ENCODE measurements at places on chromosomes 2 and 18. TPM values are rescaled to one million over a fixed set of nuclear protein-coding genes. Genes with fewer than 3 reads are reported as not detected.

The EIF2B4 gene
- 37.0 TPM for total RNA-seq

DNA sequence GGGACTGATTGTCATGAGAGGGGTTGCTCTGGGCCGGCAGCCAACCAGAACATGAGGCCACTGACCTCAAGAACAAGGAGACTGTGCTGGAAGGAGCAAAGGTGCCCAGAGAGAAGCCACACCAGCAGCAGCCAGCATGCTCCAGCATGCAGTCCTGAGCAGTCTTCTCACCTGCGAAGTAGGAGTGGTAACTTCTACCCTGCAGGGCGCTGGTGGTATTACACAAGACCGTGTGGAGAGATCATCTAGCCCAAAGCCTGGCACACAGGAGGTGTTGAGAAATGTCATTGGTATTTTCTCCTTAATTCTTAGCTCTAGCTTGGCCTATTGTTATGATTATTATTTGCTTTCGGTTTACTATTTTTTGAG, 132.7 kb downstream of the TSN start:
- peaks cover 4% of the 10 kb centered on the region for H3K27me3 ChIP-seq
- DNase-seq = peak; percentile 30
- no peak overlapping the region for H3K27ac ChIP-seq

The PKDCC gene
- total RNA-seq = not detected

- no peak overlapping the region for H3K4me3 ChIP-seq
- no peaks in the 10 kb centered on the region for H3K4me1 ChIP-seq
- no peaks in the 10 kb centered on the region for H3K36me3 ChIP-seq
- H3K27me3 ChIP-seq = no peaks in the 10 kb centered on the region
- H3K27ac ChIP-seq = no peak overlapping the region
- no peak for DNase-seq
Observed at GRCh38 chr2:217876253-217876570, 126.6 kb downstream of the TNS1 start.

GRCh38 chr2:133490411-133490980, 77.8 kb downstream of the NCKAP5 start:
- no peak for DNase-seq
- H3K36me3 ChIP-seq = no peaks in the 10 kb centered on the region
- no peaks in the 10 kb centered on the region for H3K4me1 ChIP-seq
- no peak overlapping the region for H3K27ac ChIP-seq

GRCh38 chr2:196262606-196263005, 91.2 kb upstream of the STK17B start:
- peaks cover 85% of the 10 kb centered on the region for H3K4me1 ChIP-seq
- no peaks in the 10 kb centered on the region for H3K27me3 ChIP-seq
- H3K4me3 ChIP-seq = peak overlapping the region; percentile 79
- DNase-seq = no peak
- H3K36me3 ChIP-seq = peaks cover 21% of the 10 kb centered on the region

Measured in activated CD8-positive, alpha-beta T cell treated with anti-CD3 and anti-CD28 coated beads, Interleukin-2, amount 10 ng/mL, durations not matched to agents 7 days and 5 days (primary cell).